CD4-positive, alpha-beta T cell treated with Interleukin-4 for 1 hour (primary cell): ENCODE measurements at places on chromosomes 13 and 19.

GRCh38 chr19:44718441-44719261, 19.7 kb downstream of the CEACAM16 start:
- DNase-seq: no peak

- no peak for DNase-seq
Observed at GRCh38 chr13:95133498-95133897, 167.8 kb downstream of the ABCC4 start.

- no peak for DNase-seq
Observed at GRCh38 chr19:11931051-11931450, 6.1 kb downstream of the ZNF700 start.

DNA sequence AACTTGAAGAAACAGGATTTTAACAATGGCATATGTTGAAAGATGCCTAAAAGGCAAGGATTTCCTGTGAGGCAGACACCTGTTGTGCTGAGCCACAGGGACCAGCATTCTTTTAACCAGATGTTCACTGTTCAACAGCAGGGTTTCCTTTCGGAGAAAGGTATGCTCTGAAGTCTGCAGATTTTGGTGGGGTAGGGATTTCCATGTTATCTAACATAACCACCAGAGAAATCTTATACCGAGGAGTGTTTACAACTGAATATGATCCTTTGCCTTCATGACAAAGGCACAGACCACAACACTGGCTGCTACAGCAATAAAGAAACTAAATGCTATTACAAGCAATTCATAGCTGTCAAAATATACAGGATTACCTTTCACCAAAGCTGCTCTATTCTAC, 48.1 kb downstream of the MPHOSPH8 start:
- DNase-seq: no peak

DNA sequence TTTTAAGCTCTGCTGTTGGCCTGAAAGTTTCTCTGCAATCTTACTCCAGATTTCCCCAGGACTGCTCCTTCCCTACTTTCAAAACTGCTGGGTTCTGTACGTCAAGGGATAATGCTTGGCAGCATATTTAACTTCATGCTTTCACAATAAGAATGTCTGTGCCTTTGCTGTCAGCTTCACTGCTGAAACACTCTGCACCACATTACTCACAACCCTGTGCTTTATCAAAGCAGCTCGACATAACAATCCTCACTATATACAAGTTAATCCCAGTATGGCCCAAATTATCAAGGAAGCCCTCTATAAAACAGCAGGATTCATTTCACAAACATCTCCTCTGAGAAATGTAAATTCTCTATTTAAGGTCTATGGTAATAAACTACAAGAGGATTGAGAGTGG, 17.5 kb downstream of the LATS2 start:
- DNase-seq: no peak
